Lung (tissue), 17 donors: ENCODE measurements at places on chromosomes 16 and 17. TPM values are rescaled to one million over a fixed set of nuclear protein-coding genes. Genes with fewer than 3 reads are reported as not detected.

GRCh38 chr17:15406081-15406480, 61.3 kb downstream of the CDRT4 start:
- no peak for DNase-seq

DNA sequence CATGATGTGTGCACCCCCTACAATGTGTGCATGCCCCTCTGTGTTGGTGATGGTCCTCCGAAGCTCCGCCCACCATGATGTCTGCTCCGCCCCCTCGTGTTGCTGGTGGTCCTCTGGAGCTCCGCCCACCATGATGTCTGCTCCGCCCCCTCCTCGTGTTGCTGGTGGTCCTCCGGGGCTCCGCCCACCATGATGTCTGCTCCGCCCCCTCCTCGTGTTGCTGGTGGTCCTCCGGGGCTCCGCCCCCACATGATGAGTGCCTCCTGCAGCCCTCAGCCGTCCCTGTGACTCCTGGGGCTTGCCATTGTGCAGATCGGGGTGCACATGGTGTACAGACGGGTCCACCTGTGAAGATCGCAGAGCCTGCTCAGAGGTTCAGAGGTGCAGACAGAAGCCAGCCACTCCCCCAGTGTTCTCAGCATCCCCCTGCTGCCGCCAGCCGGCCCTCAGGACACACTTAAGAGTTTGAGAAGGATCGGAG, 129.1 kb upstream of the CHMP6 start:
- no peak for DNase-seq

- DNase-seq = no peak
These were observed at the start of gene HOXB2 for GRCh38 chr17:48545022-48545375. Gene HOXB2, minus strand, starts transcription at chr17:48545109. Its CDS starts 198 bp downstream, at chr17:48544911.

DNA sequence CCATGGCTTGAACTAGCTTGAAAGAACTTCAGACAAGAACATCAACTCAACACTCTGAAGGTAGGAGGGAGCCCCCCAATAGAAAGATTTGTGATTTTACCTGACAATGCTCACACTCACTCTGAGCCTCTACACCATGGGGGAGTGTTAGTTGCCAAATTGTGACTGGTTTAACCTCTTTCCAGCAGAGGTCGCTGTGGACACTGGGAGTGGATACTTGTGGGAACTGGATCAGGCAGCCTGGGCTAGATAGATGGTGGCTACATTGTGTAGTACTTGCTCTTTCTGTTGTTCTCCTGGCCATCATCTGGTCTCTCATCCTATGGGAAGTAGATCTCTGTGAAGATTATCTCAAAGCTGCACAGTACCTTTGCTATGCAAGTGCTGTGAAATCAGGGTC, 2.9 kb downstream of the SMPD3 start:
- DNase-seq = peak; percentile 27

DNA sequence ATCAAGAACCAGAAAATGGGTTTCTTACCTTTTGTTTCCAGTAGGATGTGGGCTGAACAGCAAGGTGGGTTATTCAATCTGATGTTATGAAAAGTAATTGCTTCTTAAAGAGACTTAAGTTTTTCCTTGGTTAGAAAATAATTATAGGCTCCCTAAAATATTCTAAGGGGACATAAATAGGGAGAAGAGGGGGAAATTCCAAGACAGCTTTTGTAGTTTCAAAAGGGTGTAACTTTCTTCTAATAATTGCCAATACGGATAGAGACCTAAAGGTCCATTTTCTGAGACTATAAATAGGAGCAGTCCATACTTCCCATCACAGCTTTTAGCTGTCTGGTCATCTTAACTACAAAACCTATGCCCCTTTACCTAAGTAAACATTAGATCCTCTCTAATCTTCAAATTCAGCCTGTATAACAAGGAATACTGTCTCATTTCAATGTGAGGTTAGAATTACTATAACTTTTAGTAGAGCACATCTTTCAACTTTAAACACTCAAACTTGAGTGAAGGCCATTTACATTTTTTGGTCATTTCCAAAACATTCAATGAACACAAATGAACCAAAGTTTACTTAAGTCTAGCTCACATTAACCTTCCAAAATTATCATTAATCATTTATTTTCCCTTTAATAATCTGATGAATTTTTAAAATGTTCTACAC, 5.5 kb downstream of the SRSF1 start:
- no peak for DNase-seq

The CACNG1 gene
- total RNA-seq = not detected

GRCh38 chr16:51031598-51031997, 119.5 kb downstream of the SALL1 start:
- DNase-seq = no peak

DNA sequence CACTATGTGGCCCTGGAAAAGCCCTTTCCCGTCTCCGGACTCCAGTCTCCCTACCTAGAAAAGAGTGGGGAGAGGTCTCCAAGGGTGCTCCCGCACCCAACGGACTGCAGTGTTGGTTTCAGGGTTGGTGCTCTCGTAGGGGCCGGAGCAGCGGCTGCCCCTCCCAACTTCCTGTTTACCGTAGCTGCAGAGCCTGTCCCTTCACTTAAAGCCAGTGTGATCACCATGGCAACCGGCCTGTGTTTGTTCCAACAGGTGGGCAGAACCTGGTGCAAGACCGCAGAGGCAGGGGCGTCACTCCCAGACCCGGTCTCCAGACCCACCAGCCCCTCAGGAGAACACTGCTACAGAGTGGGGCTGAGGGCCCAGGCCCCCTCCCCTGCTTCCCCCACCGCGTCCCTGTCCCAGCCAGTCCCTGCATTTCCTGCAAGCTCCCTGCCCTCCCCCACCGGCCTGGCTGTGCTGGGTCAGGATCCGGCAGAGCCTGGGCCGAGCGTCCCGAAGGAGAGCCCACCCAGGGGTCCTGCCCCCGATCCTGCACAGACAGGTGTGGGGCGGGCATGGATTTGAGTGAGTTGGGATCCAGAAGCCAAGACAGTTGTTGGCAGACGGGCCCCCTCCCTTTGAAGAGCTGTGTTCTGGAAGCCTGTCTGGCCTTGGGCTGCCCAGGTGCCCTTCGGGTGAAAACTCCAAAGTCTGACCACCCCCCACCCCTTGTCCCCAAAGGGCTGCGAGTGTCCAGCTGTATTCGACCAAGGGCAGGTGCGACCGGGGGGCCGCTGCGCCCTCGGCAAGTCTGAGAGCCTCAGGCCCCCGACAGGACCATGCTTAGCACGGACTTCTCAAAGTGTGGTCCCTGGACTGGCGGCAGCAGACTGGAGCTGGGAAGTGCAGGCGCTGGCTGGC, 1.5 kb upstream of the BAIAP3 start:
- DNase-seq = peak; percentile 75

- DNase-seq = peak; percentile 42
These were observed at the start of gene GRB7 for GRCh38 chr17:39737760-39738567. Gene GRB7, plus strand, starts transcription at chr17:39737938. Its CDS starts 4,364 bp downstream, at chr17:39742302.

- DNase-seq = peak; percentile 97
These were observed 1.7 kb downstream of the PPM1D start for GRCh38 chr17:60601447-60602384.

- no peak for DNase-seq
These were observed 1.4 kb downstream of the DNASE1L2 start for GRCh38 chr16:2237493-2238149.

- no peak for DNase-seq
These were observed 251.8 kb downstream of the MAF start for GRCh38 chr16:79348521-79349306.

DNA sequence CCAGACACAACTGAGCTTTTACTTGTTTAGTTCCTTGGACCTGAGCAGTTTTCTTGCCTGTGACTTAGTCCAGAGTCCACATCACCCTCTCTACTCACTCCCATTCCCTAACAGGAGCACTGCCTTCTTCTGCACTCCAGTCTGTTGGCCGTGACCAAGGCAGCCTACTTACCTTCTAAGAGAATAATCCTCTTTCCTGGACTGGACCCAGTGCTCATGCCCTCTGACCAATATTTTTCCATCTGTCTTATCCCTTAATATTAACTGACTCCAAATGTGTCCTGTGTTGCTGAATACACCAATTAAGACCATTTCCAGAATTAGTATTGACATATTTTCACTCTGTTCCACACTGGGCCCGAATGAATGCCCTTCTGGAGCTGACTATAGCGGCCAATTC, 681.0 kb upstream of the KIF2B start:
- DNase-seq = no peak

DNA sequence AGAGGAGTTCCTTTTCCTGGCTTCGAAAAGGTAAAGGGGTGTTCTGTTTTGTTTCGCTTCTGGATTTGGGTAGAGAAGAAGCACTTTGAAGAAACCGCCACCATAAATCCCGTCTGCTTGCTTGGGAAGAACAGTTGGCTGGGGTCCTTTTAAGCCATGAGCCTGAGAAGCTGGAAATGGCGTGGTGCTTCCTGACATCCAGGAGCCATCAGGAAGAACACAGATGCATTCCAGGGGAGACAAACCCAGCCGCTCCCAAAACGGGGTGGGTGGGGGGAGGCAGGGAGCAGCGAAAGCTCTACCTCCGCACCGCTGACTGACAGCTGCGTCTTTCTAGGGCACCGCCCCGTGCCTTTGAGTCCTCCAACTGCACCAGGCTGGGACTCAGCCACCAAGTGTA, 91.6 kb downstream of the ZDHHC7 start:
- no peak for DNase-seq

- peak; percentile 95 for DNase-seq
These were observed 2.3 kb upstream of the SOX9 start for GRCh38 chr17:72118335-72119076.

The MATCAP1 gene
- 33.1 TPM for total RNA-seq
